NCI-H1436 treated with DMSO at 0.1 percent for 48 hours (cell line): ENCODE measurements at places on chromosomes 13 and 19.
A peak's percentile ranks its signal among the peaks of the same experiment; 100 is the strongest.

GRCh38 chr13:71524245-71524612 is 342.8 kb downstream of the DACH1 start:
- no peak for DNase-seq

DNA sequence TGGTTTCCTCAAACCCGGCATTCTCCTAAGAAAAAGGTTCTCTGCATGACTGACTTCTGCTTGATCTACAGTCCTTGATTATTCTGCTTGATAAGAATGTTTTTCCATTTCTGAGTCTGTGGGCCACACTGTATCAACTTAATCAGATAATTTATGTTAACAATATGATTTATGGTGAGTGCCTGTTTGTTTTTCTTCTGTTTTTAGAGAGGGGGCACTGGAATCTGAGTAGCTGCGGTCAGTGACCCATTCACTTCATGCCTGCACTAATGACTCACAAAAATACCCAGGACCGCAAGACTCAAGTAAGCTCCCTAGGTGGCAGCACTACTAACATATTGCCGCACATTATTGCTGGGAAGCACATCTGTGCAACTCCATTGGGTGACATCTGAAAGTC is 542.3 kb upstream of the ATXN8OS start:
- DNase-seq, result no peak

DNA sequence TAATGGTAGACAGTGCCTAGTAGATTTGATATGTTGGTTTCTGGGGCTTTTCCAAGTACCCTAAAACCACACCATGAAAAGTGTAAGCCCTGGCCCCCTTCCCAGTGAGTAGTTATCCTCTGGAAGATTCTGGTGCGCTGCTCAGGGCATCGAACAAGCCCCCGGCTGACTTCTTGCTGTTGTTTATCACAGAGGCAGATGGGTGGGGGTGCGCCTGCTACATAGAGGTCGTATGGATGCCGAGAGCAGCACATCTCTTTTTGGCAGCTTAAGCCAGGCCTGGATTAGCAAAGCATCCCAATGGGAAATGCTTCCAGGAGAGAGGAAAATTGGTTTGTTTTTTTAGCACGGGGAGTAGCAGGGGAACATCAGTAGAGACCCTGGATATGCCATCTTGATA is 26.3 kb upstream of the SPATA13 start:
- no peak for DNase-seq

DNA sequence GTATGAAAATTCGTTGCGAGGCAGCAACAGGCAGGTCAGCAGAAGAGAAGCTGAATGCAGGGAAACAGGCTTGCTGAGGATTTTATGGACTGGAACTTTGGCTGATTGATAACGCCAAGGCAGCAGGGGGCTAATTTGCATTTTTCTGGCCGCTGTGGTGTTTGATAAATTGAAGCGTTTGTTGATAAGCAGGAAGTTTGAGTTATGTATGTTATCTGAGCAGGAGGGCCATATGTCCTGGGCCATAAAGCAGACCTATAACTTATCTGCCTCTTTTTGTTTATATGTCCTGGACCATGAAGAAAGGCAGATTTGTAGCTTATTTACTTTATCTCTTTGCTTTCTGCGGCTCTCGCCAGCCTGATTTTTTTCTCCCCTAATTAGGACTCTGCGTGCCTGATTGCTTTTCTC is 65.9 kb downstream of the ZNF627 start:
- no peak for DNase-seq

GRCh38 chr19:1636325-1637236 is 15.8 kb downstream of the TCF3 start:
- no peak for DNase-seq

- no peak for DNase-seq
These were observed 188.6 kb downstream of the NUFIP1 start for GRCh38 chr13:44800626-44801025.

DNA sequence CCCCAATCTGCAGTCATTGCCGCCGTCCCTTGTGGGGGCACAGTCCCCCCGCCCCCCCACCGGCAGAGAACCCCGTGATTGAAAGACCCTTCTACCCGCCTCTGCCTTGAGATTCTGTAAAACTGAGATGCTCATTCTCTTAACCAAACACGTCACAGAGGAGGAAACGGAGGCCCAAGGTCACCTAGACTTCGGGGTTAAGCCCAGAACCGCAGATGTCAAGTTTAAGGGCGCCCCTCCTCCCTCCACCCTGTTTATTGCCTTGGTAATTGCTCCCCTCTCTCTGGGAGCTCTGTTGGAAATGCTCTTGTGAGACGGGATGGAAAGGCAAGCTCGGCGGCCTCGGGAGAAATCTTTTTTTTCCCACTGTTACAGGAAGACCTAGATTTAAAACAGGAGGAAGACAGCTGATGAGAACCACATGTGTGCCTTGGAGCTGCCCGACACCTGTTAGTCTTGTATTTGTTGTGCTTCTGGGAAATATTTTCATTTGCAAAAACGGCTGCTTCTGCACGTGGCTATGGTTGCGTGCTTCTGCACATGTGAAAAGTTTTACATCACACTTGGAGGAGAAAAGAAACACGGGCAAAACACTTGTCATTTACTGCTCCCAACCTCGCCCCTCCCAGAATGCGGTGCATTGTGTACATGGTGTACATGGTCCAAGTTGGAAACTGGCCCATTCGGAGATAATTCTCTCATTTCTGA is 1.1 kb upstream of the MED26 start:
- no peak for DNase-seq

DNA sequence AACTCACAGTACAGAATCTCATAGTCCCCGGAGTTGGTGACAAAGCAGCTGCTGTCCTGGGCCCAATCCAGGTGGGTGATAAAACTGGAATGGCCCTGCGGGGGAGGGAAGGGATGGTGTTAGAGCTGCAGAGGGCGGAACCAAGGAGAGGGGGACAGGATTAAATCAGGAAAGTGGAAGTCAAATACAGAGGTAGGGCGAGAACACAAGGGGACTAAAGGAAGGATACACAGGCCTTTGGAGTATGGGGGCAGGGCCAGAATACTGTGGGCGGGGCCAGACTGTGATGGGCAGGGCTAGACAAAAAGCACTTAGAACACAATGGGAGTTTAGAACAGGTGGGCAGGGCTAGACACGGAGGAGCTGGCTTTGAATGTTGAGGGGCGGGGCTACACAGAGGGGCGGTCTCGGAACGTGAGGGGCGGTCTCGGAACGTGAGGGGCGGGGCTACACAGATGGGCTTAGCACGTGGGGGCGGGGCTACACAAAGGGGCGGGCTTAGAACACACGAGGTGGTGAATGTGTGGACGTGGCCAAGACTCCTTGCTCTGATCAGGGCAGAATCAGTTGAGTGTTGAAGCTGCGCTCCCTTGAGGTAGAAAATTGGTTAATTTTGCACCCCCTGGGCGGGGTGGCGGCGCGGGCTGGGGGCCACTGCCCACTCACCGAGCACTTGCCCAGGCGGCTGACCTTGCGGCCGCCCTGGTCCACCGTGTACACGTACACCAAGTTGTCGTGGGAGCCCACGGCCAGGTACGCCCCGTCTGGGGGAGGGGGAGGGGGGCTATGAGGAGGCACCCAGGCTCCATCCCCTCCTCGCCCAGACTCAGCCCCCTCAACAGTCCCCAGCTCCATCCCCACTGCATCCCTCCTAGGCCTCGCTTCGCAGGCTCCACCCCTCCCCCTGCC is 14.0 kb upstream of the GPR4 start:
- DNase-seq, result peak; percentile 61

GRCh38 chr19:38691938-38692457 is 44.5 kb downstream of the ACTN4 start:
- no peak for DNase-seq

DNA sequence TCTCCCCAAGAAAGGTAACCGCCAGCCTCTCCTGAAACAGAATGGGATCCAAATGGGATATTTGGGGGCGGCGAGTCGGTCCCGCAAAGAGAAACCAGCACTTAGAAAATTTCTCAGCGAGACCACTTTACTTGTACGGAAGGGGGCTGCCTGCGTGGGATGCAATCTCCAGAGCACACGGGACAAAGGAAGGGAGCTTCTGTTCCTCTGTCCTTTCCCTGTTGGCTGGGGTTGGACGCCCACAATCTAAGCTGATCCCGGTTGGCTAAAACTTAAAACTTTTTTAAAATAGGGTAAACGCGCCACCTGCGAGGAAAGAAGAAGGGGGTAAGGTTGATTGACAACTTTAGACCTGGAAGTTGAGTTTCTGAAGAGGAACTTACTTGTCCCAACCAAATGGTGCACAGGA is 826 bp upstream of the BSG start:
- DNase-seq, result no peak

- no peak for DNase-seq
These were observed 42.1 kb upstream of the C1QTNF9 start for GRCh38 chr13:24267274-24267673.

DNA sequence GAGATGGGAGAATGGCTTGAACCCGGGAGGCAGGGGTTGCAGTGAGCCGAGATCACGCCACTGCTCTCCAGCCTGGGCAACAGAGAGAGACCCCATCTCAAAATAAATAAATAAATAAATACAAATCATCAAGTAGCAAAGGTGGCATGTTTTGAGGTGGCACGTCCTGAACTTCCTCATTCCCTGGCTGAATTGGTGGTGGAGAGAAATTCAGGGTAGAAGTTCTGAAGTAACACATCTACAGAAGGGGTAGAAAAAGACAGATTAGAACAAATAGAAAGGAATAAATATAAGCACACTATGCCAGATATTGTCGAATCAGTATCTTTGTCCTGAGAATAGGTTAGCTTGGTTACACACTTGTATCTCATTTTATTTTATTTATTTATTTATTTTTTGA is 6.3 kb downstream of the IFI30 start:
- no peak for DNase-seq

- no peak for DNase-seq
These were observed 183.0 kb downstream of the TSHZ3 start for GRCh38 chr19:31166206-31166605.

GRCh38 chr19:13033819-13034611 is 38.7 kb downstream of the NFIX start:
- DNase-seq, result no peak

GRCh38 chr19:6069268-6069791 is 41.0 kb downstream of the RFX2 start:
- no peak for DNase-seq

GRCh38 chr13:46852168-46852567 is 44.7 kb downstream of the HTR2A start:
- DNase-seq, result no peak

GRCh38 chr19:45153339-45154063 is 7.3 kb downstream of the NKPD1 start:
- no peak for DNase-seq

DNA sequence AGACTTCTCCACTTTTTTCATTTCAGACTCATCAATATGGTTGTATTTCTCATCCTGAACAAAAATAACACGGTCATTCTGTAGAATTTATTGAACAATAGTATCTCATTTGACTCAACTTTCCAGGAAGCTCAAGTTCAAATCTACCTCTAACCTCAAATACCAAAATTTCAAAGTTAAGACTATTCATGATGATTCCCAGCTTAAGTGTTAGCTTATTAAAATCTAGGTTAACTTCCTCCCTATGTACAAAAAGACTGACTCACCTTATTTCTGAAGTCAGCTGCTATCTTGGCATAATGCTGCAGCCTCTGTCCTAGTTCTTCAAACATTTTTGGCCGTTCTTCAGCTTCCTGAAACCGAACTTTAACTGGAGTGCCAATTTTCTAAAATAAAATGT is 23.2 kb downstream of the HSPH1 start:
- no peak for DNase-seq

GRCh38 chr19:12481781-12482508 is 2.7 kb downstream of the ZNF709 start:
- no peak for DNase-seq

GRCh38 chr19:7701654-7702457 is at the start of gene FCER2:
TSS of gene FCER2 (minus strand) at chr19:7702131. CDS start at chr19:7699760, 2,371 bp downstream.
- DNase-seq, result no peak

- no peak for DNase-seq
These were observed 343.6 kb downstream of the SLITRK1 start for GRCh38 chr13:83538636-83539035.

DNA sequence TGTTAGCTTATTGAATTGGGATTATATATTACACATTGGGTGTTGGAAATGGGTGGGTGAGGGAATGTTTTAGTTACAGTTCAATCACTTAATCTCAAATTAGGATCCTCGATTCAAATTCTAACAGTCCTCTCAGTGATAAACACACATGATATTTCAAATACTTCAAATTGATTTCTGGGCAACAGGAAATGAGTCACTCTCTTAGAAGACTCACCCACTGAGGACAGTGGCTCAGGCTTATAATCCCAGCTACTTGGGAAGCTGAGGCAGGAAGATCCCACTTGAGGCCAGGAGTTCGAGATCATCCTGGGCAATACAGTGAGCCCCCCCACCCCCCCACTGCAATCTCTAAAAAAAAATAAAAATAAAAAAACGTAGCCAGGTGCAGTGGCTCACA is 435.3 kb downstream of the KLF12 start:
- DNase-seq, result no peak
